RWPE2 (cell line): ENCODE measurements at places on chromosomes 16 and 17.

DNA sequence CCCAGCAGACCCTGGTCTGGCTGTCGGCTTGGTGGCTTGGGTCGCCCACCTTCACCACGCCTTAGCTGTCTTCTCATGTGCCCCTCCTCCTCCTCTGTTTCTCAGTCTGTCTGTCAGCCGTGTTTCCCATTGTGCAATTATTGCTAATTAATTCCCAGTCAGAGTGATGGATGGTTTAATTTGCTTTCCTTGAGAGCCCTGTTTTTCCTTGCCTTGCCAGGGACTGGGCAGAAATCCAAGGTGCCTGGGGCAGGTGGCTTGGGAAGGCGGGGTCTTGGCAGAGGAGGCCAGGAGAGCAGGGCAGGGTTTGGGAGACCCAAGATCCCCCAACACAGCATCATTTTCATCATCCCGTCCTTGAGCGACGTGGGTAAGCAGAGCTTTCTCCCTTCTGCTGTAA, 21.3 kb downstream of the NECAB2 start:
- no peaks in the 10 kb centered on the region for H3K36me3 ChIP-seq
- H3K27ac ChIP-seq, result no peak overlapping the region
- H3K4me3 ChIP-seq, result no peak overlapping the region

DNA sequence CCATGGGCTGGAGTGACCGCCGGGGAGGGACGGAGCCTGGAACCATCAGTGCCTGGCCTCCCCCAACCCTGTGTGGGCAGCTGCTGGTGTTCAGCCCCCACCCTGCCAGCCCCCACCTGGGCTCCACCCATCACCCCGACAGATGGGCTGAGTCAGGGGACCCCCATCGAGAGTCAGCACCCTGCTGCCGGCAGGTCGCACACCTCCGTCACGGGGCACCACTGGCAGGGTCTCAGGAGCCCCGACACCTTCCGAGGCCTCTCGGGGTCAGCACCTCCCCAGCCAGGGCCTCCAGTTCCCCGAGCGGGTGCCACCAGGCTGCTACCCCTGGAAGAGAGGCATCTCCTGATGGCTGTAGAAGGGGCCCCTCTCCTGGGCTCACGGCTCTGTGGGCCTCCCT, 38.3 kb upstream of the ACSF3 start:
- no peaks in the 10 kb centered on the region for H3K27me3 ChIP-seq
- H3K4me3 ChIP-seq, result no peak overlapping the region
- no peak for DNase-seq
- no peak overlapping the region for H3K27ac ChIP-seq

- H3K27ac ChIP-seq, result peak overlapping the region; percentile 93
- no peaks in the 10 kb centered on the region for H3K27me3 ChIP-seq
- peak overlapping the region; percentile 57 for H3K4me3 ChIP-seq
These were observed 975 bp downstream of the CHD9 start for GRCh38 chr16:53055541-53056391.

DNA sequence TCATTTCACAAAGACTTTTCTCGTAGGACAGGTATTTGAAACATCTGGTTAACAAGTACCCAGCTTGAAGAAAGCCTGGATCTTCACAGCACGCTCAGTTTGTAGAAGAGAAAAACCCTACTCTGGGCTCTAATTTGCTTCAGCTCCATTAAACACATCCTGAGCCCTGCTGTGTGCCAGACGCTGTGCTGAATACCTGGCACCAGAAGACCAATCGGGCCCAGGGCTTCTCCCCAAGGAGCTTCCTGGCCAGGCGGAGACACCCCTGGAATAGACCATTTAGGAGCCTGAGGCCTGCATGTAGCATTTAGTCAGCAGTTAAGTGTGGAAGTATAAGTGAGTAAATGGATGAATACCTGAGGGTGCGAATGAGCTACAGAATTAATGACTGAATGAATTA, 8.9 kb upstream of the ABAT start:
- no peak for DNase-seq
- H3K27me3 ChIP-seq, result no peaks in the 10 kb centered on the region
- no peaks in the 10 kb centered on the region for H3K4me1 ChIP-seq
- H3K4me3 ChIP-seq, result no peak overlapping the region
- no peak overlapping the region for H3K27ac ChIP-seq

GRCh38 chr17:79936050-79936449, 96.8 kb upstream of the CBX4 start:
- peaks cover 14% of the 10 kb centered on the region for H3K27me3 ChIP-seq
- DNase-seq, result no peak
- H3K27ac ChIP-seq, result no peak overlapping the region
- peaks cover 5% of the 10 kb centered on the region for H3K4me1 ChIP-seq
- H3K4me3 ChIP-seq, result no peak overlapping the region
- H3K36me3 ChIP-seq, result no peaks in the 10 kb centered on the region

DNA sequence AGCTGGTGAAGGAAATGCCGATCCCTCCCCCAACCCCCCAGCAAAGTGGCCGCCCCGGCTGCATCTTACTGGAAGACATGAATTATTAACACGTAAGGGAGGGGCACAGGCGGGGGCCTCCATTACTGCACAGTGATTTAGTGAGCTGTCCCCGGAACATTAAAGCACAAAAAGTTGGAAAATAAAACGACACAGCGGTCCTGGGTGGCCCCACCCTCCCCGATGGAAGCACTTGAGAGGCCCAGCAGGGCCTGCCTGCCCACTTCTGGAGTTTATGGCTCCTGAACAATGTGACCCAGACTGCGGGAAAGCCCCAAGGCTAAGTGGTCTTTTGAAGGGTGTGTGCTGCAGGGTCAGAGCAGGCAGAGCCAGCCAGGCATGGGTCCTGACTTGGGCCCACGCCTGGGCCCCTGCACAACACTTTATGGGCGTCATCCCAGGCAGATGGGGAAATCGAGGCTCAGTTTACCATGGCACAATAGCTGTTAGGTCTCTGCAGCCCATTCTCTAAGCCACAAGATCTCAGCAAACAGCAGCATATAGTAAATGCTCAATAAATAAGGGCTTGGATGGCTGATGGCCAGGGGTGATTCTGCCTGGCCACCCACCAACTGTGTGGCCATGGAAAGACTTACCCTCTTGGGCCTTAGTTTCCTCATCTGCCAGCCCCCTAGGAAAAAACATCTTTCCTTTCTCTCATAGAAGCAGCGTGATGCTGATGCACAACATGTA, 22.8 kb downstream of the CCDC102A start:
- H3K4me3 ChIP-seq, result no peak overlapping the region
- no peaks in the 10 kb centered on the region for H3K36me3 ChIP-seq
- H3K27me3 ChIP-seq, result no peaks in the 10 kb centered on the region
- H3K27ac ChIP-seq, result no peak overlapping the region
- no peak for DNase-seq

DNA sequence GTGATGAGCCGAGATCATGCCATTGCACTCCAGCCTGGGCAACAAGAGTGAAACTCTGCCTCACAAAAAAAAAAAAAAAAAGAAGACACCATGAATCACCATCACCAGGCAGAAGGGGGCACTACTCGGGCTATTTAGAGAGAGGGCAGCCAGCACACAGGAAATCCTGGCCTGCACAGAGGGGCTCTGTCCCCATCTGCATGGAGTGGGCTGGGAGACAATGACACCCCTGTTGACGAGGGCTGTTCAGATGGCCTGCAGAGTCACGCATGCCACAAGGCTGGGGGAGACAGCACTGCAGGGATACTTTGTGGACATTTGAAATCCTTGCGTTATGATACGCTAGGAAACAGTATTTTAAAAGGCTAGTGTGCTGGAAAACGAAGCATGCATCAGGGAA, 48.3 kb downstream of the CUEDC1 start:
- DNase-seq, result no peak
- H3K27me3 ChIP-seq, result no peaks in the 10 kb centered on the region
- peaks cover 4% of the 10 kb centered on the region; the same call in 1 of the 2 replicates for H3K36me3 ChIP-seq
- H3K27ac ChIP-seq, result no peak overlapping the region

- H3K27me3 ChIP-seq, result no peaks in the 10 kb centered on the region
- H3K36me3 ChIP-seq, result no peaks in the 10 kb centered on the region
- DNase-seq, result no peak
- H3K4me1 ChIP-seq, result peaks cover 17% of the 10 kb centered on the region
These were observed 36.3 kb downstream of the MYH3 start for GRCh38 chr17:10620823-10621222.

GRCh38 chr16:85169333-85170065, 57.2 kb upstream of the CIBAR2 start:
- H3K36me3 ChIP-seq, result no peaks in the 10 kb centered on the region
- H3K27me3 ChIP-seq, result no peaks in the 10 kb centered on the region
- H3K4me1 ChIP-seq, result peaks cover 32% of the 10 kb centered on the region
- DNase-seq, result no peak
- H3K27ac ChIP-seq, result no peak overlapping the region

- peaks cover 38% of the 10 kb centered on the region for H3K4me1 ChIP-seq
- DNase-seq, result no peak
- H3K27ac ChIP-seq, result peak overlapping the region; percentile 96
- no peaks in the 10 kb centered on the region for H3K27me3 ChIP-seq
- H3K4me3 ChIP-seq, result no peak overlapping the region
These were observed 21.7 kb downstream of the KRT23 start for GRCh38 chr17:40915721-40916256.

DNA sequence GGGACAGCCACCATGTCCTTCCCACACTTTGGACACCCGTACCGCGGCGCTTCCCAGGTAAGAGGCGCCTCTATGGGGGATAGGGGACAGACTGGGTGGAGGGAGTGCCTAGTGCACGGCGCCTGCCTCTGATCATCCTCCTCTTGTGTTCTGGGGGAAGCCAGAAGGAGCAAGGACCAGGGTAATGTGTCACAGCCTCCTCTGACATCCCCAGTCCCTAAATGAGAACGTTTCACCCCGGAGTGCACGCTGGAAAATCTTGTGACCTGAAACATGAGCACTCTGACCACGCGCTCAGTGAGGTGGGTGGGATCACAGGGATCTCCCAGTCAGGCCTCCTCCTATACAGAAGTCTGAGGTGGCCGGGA, 1.1 kb downstream of the IRX6 start:
- H3K36me3 ChIP-seq, result no peaks in the 10 kb centered on the region
- DNase-seq, result no peak
- H3K27me3 ChIP-seq, result peaks cover 48% of the 10 kb centered on the region
- H3K27ac ChIP-seq, result no peak overlapping the region
- H3K4me1 ChIP-seq, result no peaks in the 10 kb centered on the region

GRCh38 chr17:20280851-20281250, 186.5 kb downstream of the LGALS9B start:
- H3K27me3 ChIP-seq, result no peaks in the 10 kb centered on the region
- no peak overlapping the region for H3K27ac ChIP-seq
- H3K4me1 ChIP-seq, result no peaks in the 10 kb centered on the region
- no peak for DNase-seq
- no peak overlapping the region for H3K4me3 ChIP-seq

DNA sequence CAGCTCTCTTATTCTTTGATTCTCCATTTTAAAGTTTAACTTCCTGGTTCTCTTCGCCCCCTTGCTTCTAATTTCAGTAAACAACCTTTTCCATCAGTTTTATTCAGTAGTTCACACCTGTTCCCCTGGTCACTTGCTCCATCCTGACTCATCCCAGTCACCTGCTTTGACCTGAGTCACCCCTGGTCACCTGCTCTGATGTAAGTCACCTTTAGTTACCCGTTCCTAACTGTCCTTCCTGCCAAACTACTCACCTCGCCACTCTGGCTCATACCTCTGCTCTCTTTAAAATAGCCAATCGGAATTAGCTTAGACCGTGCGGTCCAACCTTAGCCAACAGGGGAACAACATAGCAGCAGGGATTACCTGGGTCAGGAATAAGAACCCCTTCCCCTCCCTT, 4.7 kb upstream of the NLRC5 start:
- H3K27ac ChIP-seq, result no peak overlapping the region
- H3K4me1 ChIP-seq, result peaks cover 4% of the 10 kb centered on the region
- no peak for DNase-seq
- H3K27me3 ChIP-seq, result no peaks in the 10 kb centered on the region
- H3K4me3 ChIP-seq, result no peak overlapping the region
- H3K36me3 ChIP-seq, result no peaks in the 10 kb centered on the region

- H3K4me3 ChIP-seq, result no peak within 1 kb of the TSS
- no peaks in the 10 kb centered on the region for H3K27me3 ChIP-seq
- no peaks in the 10 kb centered on the region for H3K36me3 ChIP-seq
- H3K27ac ChIP-seq, result no peak within 1 kb of the TSS
These were observed at the start of gene SLFN14 for GRCh38 chr17:35560703-35561102. SLFN14 (minus strand) TSS chr17:35560819; CDS start chr17:35558062, 2,757 bp downstream.

DNA sequence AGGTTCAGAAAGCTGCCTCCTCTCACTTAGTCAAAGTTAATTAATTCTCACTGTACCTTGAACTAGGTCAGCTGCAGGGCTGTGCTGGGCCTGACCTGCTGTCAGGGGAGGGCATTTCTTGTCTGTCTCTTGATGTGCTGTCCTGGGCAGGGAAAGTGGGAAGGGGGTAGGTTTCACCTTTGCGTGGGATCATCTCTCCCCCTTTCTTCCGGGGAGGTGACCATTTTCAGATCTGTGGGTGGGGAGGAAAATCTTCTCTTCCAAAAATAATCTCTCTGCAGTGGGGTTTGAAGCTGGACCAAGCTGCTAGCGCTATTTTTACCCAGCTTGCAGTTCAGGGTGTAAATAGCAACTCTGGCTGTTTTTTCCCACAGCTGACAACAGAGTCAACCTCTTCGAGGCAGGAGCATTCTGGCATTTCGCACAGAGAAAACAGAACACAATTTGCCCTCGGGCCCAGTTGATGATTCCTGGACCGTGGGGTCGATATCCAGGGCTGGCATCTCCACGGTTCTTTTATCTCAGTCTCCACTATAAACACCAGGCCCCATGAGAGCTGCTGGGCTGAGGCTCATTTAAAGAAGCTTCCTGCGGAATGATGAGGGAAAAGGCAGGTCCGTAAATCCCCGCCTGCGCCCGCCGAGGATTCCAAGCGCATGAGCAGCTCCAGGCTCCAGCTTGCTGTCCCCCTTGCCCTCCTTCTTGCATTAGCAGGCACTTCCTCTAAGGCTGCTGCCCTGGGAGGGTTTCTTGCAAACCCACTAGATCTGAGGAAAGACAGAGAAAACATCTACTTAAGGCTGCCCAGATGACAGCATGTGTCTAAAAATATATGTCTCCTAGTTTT, 93.9 kb downstream of the YPEL2 start:
- no peaks in the 10 kb centered on the region for H3K36me3 ChIP-seq
- H3K27ac ChIP-seq, result no peak overlapping the region
- no peak for DNase-seq
- H3K4me1 ChIP-seq, result no peaks in the 10 kb centered on the region

GRCh38 chr17:67076290-67076689, 31.9 kb downstream of the CACNG1 start:
- no peak overlapping the region for H3K27ac ChIP-seq
- no peak for DNase-seq
- H3K27me3 ChIP-seq, result no peaks in the 10 kb centered on the region
- H3K4me3 ChIP-seq, result no peak overlapping the region
- H3K36me3 ChIP-seq, result peaks cover 35% of the 10 kb centered on the region
- H3K4me1 ChIP-seq, result no peaks in the 10 kb centered on the region

- no peak overlapping the region for H3K4me3 ChIP-seq
- H3K27me3 ChIP-seq, result no peaks in the 10 kb centered on the region
- no peaks in the 10 kb centered on the region for H3K4me1 ChIP-seq
- H3K27ac ChIP-seq, result no peak overlapping the region
These were observed 27.4 kb upstream of the CCL2 start for GRCh38 chr17:34227707-34228106.

GRCh38 chr17:79465011-79465680, 145.7 kb downstream of the RBFOX3 start:
- H3K36me3 ChIP-seq, result no peaks in the 10 kb centered on the region
- H3K4me3 ChIP-seq, result no peak overlapping the region
- no peaks in the 10 kb centered on the region for H3K4me1 ChIP-seq
- DNase-seq, result no peak
- peaks cover 53% of the 10 kb centered on the region for H3K27me3 ChIP-seq
- no peak overlapping the region for H3K27ac ChIP-seq

- no peak for DNase-seq
- no peaks in the 10 kb centered on the region for H3K27me3 ChIP-seq
- H3K4me1 ChIP-seq, result peaks cover 41% of the 10 kb centered on the region
These were observed 171.0 kb downstream of the ZFHX3 start for GRCh38 chr16:72876981-72877373.

- H3K4me3 ChIP-seq, result no peak overlapping the region
- H3K36me3 ChIP-seq, result peaks cover 100% of the 10 kb centered on the region
- DNase-seq, result no peak
- H3K4me1 ChIP-seq, result no peaks in the 10 kb centered on the region
These were observed 41.4 kb downstream of the SETD6 start for GRCh38 chr16:58556678-58557077.
